ENCODE measurements at places on chromosomes 12 and 14.

GRCh38 chr14:69355607-69356281 is 42.4 kb downstream of the ERH start:
- no peak for DNase-seq

DNA sequence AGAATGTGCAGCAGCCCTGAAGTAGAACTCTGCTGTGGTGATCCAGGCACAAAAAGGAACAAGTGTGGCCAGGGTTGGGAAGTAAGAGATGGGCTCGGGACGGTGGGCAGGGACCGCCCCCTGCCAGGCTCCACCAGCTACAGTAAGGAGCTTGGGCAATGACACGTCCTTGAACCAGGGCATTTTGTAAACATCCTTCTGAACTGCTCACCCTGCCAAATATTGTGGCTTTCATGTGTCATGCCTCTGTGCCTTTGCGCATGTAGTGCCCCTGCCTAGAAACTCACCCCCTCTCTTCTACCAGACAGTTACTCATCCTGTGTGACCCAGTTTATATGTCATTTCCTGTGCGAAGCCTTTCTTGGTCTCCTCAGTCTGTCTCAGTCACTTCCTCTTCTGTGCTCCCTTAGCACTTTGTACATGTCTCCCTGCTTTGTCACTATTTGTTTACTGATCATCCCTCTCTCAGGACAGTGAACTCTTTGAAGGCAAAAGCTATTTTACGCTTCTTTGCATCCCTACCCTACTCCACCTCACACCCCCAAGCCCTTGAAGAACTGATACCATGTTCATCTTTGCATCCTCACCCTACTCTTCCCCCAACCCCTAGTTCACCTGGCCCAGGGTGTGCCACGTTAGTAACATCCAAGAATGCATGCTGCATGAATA is 108.9 kb upstream of the PLEKHG7 start:
- DNase-seq = no peak

GRCh38 chr14:103546652-103547454 is 15.6 kb downstream of the BAG5 start:
- no peak for DNase-seq

DNA sequence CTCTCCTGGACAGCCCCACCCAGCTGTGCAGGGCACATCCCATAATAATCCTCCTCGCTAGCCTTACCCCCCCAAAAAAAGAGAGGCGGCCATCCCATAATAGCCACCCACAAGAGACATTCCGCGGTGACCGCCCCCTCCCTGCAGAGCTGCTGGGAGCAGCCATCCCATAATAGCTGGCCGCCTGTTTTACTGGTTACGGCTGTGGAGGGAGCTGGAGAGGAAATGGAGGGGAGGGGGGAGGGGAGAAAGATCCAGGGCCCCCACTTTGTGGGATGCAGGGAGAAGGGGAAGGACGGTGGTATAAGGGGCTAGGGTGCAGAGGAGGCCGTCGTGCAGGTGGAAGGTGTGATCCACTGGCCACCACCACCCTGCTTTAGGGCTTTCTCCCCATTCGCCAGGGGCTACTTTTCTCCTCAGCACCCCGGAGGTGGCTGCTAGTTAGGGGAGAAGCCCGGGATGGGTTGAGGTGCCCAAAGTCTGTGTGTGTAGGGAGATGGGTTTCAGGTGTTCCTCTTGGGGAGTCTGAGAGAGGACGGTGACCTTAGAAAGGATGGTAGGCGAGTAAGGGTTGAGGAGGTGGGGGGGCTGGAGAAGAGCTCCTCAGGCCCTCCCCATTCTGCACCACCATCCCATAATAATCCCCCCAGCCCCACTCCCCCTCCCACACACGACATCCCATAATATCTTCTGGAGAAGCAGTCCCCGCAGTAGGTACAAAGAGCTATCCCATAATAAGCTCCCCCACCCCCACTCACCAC is 6.0 kb upstream of the CHD4 start:
- DNase-seq = peak; percentile 91

DNA sequence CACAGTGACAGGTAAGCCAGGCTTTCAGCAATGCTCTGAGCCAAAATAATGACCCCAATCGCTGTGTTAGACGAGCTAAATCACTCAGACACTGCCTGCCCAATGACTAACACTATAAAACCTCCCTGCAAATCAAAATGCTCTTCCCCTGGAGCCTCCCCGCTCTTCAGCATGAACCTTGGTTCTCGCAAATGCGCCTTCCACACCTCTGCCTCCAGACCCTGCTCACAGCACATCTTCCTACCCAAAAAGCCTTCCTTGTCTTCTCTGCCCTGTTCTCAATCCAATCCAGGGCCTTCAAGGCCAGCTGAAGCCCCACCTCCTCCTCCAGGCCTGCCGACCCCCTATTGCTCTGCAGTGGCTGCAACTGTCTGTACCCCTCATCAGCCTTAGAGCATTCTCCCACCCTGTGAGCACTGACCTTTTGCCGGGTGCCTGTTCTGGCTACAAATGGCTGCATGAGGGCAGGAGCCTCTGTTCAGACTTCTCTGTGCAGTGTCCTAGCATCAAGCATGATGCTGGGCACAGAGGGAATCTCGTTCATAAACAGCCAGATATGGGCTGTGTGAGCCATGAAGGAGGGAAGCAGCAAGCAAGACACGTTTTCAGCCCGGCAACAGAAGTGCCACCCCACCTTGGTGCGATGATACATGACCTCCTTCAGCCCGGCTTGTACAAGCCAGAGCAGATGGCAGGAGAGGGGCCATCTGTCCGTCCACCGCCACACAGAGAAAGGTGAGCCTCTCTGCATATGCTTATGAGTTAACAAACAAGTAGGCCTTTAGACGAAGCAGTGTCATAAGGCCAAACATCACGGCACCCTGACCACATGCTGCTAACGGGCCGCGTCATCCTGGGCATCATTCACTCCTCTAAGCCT is 64.5 kb upstream of the DDX11 start:
- DNase-seq = no peak

GRCh38 chr14:73814153-73814552 is 37.5 kb upstream of the PTGR2 start:
- DNase-seq = no peak

DNA sequence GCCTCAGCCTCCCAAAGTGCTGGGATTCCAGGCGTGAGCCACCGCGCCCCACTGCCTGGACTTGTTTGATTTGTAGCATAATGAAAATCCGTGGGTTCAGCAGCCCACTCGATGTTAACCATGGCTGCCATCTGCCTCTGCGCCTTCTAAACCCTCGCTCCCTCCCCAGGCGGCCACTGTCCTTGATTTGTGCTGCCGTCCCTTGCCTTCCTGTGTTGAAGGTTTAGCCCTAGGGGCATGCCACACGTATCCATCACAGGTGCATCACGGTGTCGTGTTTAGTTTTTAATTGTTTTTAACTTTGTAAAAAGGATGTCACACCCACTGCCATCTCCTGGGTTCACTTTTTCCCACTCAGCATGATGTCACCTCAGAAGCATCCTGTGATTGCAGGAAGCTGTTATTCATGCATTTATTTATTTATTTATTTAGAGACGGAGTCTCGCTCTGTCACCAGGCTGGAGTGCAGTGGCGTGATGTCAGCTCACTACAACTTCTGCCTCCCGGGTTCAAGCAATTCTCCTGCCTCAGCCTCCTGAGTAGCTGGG is 24.5 kb upstream of the ULK1 start:
- no peak for DNase-seq

- DNase-seq = no peak
These were observed 153.7 kb upstream of the IGF1 start for GRCh38 chr12:102633981-102634605.

GRCh38 chr14:65703996-65704395 is 291.5 kb downstream of the FUT8 start:
- no peak for DNase-seq

DNA sequence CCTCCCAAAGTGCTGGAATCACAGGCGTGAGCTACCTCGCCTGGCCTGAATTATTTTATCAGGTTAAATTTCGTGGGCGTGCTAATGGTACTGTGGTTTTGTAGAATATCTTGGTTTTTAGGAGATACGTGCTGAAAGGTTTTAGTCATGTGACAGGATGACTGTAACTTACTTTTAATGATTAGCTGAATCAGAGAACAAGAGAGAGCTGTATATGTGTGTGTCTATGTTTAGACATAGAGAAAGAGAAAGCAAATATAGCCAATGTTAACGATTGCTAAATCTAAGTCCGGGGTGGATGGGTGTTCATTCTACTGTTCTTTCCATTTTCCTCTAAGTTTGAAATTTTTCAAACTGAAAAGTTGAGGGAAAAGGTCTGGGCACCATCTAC is 9.2 kb upstream of the PNMA1 start:
- no peak for DNase-seq

GRCh38 chr12:70290116-70290515 is 46.9 kb downstream of the CNOT2 start:
- DNase-seq = no peak

DNA sequence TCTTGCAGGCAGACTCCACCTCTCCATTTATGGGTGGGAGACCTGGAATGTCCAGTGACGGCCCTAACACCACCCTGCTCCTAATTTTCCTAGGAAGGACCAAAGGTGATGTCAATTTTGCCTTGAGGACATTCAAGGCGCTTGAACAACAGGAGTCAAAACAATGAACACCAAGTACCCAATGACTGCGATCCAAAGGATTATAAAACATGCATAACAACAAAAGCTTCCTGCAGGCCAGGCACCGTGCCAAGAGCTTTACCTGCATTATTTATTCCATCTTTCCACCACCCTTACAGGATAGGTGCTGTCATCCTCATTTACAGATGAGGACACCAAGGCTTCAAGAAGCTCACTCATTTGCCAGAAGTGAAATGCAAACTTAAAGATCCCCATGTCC is 15.2 kb upstream of the FOXN3 start:
- DNase-seq = no peak

GRCh38 chr12:123696646-123697045 is 15.5 kb upstream of the ATP6V0A2 start:
- no peak for DNase-seq

- DNase-seq = no peak
These were observed 23.2 kb upstream of the BDKRB2 start for GRCh38 chr14:96181186-96182056.

- DNase-seq = no peak
These were observed 8.5 kb upstream of the SYNE3 start for GRCh38 chr14:95524706-95525512.

- DNase-seq = no peak
These were observed 6.6 kb downstream of the RHOJ start for GRCh38 chr14:63210812-63211211.

- no peak for DNase-seq
These were observed 1006.7 kb downstream of the DIO2 start for GRCh38 chr14:79204591-79204990.

GRCh38 chr12:124862768-124863415 is 772 bp downstream of the SCARB1 start:
- DNase-seq = no peak

DNA sequence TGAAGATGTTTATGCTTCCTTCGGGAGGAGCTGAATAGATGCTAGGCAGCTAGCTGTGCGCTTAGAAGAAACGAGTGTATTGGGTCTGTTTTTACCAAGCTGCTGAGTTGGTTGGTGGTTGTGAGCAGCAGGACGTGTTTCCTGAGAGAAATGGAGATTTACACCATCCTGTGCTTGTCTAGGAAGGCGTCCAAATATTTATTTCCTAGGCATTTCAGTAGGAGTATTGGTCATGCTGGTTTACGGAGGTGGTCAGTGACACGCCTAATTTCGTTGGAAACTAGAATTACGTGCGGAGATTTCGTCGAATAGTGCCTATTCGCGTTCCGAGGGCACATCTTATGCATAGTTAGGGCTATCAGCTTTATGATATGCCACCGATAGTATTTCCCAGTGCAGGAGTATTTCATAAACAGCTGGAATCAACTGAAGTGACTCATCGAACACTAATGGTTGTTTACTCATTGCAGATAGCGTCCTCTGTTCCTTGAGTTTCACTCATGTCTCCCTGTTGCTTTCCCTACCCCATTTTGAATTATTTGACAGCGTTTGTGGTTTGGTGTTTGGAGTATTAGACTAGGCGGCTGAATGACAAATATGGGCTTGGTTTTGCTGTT is 780 bp downstream of the TBC1D15 start:
- DNase-seq = no peak

DNA sequence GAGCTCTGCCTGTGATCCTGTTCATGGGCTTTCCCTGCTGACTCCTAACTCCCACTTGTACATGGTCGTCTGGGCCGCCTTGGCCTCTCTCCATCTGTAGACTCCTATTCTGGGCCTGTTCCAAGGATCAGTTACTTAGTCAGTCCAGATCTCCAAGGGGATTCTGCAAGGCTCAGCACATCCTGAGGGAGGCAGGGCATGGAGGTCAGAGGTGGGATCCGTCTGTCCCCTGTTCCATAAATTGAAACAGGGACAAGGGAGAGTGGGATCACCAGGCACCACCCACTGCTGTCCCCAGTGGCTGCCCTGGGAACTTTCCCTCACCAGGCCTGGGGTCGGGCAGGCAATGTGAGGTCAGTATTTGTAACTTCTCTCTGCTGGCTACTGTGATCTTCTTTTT is 43.5 kb downstream of the KCTD10 start:
- DNase-seq = no peak

Data from renal cortex interstitium (tissue), 15 donors.